ENCODE measurements at places on chromosomes 12 and 14.

GRCh38 chr12:28079539-28079938 is 107.0 kb upstream of the PTHLH start:
- no peak overlapping the region for H3K4me3 ChIP-seq
- no peak for DNase-seq
- no peaks in the 10 kb centered on the region for H3K4me1 ChIP-seq
- no peak overlapping the region for H3K27ac ChIP-seq

GRCh38 chr14:61227884-61228591 is 53.1 kb downstream of the TMEM30B start:
- peaks cover 21% of the 10 kb centered on the region for H3K27me3 ChIP-seq
- H3K27ac ChIP-seq, result no peak overlapping the region
- no peak for DNase-seq
- no peak overlapping the region for H3K4me3 ChIP-seq
- no peaks in the 10 kb centered on the region for H3K36me3 ChIP-seq

DNA sequence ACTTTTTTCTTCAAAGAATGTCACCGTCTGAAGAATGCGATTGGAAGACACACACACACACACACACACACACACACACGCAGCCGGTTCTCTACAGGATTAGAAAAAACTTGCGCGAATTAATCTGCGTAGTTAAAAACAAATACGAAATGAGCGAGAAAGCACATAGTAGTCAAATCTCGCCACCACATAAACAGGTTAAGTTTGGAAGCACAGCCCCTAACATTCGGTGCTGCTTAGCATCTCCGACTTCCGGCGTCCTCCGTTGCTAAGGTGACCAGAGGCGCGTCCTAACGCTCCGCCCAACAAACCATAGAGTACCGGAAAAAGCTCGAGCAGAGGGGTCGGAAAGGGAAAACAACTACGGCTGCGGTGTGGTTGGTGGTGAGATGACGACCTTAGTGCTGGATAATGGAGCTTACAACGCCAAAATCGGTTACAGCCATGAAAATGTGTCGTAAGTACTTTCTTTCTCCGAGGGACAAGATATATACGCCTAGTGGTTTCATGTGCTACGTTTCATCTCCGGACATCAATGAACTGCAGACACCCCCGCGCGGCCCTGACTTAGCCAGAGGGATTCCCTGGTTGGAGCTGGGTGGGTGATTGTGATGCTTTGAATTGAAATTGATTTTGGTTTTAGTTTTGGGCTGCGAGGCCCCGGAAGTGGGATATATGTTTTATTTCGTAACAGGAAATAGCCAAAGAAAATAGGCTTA is at the start of gene ACTR6:
Gene ACTR6, plus strand, starts transcription at position 353 of the 719 bp plus-strand sequence. Its CDS starts 37 bp downstream, at position 390.
- peak; percentile 98 for DNase-seq
- H3K27ac ChIP-seq, result peak within 1 kb of the TSS; percentile 86
- H3K27me3 ChIP-seq, result no peaks in the 10 kb centered on the region
- peaks cover 12% of the 10 kb centered on the region for H3K36me3 ChIP-seq

GRCh38 chr14:75559451-75560222 is 18.8 kb upstream of the FLVCR2 start:
- no peak for DNase-seq
- no peak overlapping the region for H3K4me3 ChIP-seq
- peaks cover 14% of the 10 kb centered on the region for H3K4me1 ChIP-seq
- H3K27me3 ChIP-seq, result no peaks in the 10 kb centered on the region
- H3K27ac ChIP-seq, result no peak overlapping the region

- H3K27ac ChIP-seq, result no peak overlapping the region
- H3K4me3 ChIP-seq, result no peak overlapping the region
- DNase-seq, result no peak
- H3K4me1 ChIP-seq, result no peaks in the 10 kb centered on the region
- H3K36me3 ChIP-seq, result no peaks in the 10 kb centered on the region
These were observed 265.5 kb downstream of the ATP23 start for GRCh38 chr12:58206876-58207275.

DNA sequence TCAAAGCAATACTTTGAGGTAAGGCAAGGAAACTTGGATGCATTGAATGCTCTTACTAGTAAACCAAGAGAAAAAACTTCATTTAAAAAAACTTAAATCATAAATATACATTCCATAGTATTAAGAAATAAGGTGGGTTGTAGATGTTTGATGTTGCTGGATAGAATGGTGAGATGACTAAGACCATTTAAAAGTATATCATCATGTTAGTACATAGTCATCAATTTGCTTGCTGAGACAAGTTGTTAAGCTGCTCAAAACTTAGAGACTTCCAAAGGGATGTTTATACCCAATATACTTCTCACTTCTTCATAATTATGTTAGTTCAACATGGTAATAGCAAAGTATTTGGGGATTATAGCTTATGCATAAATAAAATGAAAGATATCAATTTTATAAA is 675.5 kb upstream of the MGAT4C start:
- no peak overlapping the region for H3K4me3 ChIP-seq
- no peaks in the 10 kb centered on the region for H3K36me3 ChIP-seq
- H3K27me3 ChIP-seq, result no peaks in the 10 kb centered on the region
- DNase-seq, result no peak
